GM12878 (cell line): ENCODE measurements at places on chromosomes 4 and X. TPM values are rescaled to one million over a fixed set of nuclear protein-coding genes. Genes with fewer than 3 reads are reported as not detected.
A peak's percentile ranks its signal among the peaks of the same experiment; 100 is the strongest.

- no peak for DNase-seq
These were observed 17.4 kb downstream of the FAM199X start for GRCh38 chrX:104183685-104184084.

The JAKMIP1 gene
- total RNA-seq = 14.2 and 15.0 TPM in 2 replicates

The COL4A5 gene
- 0.45 and 0.51 TPM in 2 replicates for total RNA-seq

The MEPE gene
- total RNA-seq = not detected in 2 replicates

The MTM1 gene
- total RNA-seq = 9.1 and 9.2 TPM in 2 replicates

GRCh38 chr4:76293772-76294171 lies 12.8 kb upstream of the STBD1 start:
- DNase-seq = no peak

The FGF13 gene
- total RNA-seq = 0.08 and 0.24 TPM in 2 replicates

DNA sequence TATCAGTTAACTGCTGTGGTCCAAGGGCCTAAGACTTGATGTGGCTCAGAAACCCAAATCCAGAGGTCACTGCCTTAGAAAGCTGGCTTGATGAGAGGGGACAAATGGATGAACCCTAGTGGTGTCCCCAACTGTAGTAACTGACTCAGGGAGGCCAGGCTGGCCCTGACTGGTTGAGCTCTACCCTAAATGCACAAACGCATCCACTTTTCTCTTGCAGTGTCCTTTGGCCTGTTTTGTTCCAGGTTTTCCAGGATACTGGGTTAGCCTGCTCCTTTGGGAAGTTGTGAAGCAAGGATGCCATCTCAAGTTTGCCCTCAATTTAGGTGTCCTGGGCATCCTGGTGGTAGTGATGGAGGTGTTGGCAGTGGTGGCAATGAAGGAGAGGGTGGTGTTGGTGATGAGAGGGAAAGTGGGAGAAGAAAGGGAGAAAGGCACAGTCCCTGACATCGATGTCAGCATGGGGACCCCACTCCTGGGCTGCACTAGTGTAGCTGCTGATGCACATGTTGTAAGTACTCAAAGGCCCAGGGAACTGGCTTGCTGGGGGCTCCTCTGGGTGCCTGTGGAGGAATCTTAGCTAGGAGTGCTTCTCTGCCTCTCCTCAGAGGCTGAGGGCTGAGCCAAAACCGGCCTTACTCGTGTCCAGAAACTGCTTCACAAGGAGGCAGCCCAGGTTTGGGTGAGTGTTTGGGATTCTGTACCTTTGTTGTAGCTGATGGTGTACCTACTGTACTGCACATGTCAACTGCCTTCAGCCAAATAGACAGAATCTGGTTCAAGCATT lies 2.9 kb upstream of the HAND2 start:
- no peak for DNase-seq

- no peak for DNase-seq
These were observed 5.1 kb downstream of the UBE2A start for GRCh38 chrX:119579414-119579813.

- no peak for DNase-seq
These were observed 13.8 kb downstream of the GUCY1B1 start for GRCh38 chr4:155772459-155773195.

DNA sequence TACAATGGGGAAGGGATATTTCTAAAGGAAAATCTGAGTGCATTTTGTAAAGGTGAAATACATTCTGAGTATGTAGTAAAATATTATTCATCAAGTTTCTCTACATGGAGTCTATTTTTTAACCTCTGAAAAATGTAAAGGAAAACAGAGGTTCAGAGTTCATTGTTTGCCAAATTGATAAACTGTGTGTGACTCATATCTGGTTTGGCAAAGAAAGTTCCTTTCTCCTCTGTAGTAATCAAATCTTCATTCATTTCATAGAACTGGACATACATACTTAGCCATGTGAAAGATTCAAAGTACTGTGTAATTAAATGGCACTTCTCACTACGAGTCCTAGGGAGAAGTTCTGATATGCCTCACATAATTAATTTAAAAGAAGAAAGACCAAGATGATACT lies 61.6 kb downstream of the HPGD start:
- DNase-seq = no peak

DNA sequence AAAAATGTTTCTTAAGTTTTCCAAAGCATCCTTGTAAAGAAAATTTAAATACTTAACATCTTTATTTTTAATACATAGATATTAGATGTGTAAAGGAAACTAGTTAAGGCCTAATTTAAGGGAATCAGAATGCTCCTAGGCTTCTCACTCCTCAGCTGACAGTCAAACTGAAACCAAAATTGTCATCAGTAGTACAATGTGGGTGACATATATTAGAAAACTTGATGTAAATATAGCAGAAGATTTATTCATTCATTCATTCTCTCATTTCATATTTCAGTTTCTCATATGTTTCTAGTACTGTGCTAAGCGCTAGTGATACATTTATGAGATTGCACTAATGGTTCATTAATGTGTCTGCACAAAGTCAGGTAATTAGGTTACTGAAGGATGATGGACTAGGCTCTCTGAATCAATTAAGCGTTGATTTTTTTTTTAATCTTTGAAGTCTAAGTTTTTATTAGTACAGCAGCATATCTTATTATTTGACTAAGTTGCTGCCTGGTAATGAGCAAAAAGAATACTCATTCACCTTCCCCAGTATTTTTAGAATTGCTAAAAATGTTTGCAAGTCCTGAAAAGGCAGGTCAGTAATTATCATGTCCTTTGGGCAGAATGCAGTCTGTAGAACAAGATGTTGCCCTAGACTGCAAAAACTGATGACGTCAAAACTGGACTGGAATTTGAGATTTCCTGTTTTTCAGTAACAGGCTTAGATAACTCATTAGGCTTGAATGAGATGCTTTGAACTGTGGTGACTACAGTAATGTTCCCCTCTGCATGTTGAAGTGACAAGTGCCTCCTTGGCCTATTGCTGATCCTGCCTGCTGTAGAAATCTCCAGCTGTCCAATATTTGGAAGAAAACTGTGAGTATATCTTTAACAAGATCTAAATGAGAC lies 128.7 kb downstream of the ARHGAP24 start:
- no peak for DNase-seq

- DNase-seq = peak; percentile 13
These were observed 119.8 kb downstream of the NEK1 start for GRCh38 chr4:169492436-169493163.

The TMEM156 gene
- 18.4 and 20.8 TPM in 2 replicates for total RNA-seq

DNA sequence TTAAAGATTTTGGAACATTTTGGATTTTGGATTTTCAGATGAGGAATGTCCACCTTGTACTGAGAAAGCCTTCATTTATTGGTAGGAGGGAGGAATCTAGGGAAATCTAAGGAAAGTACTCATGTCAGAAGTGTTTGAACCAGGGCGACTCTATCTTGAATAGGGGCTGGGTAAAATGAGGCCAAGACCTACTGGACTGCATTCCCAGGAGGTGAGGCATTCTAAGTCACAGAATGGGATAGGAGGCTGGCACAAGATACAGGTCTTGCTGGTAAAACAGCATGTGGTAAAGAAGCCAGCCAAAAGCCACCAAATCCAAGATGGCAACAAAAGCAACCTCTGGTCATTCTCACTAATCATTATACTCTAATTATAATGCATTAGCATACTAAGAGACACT lies 118.9 kb downstream of the MXRA5 start:
- no peak for DNase-seq

The MTCP1 gene
- 29.8 and 43.2 TPM in 2 replicates for total RNA-seq

DNA sequence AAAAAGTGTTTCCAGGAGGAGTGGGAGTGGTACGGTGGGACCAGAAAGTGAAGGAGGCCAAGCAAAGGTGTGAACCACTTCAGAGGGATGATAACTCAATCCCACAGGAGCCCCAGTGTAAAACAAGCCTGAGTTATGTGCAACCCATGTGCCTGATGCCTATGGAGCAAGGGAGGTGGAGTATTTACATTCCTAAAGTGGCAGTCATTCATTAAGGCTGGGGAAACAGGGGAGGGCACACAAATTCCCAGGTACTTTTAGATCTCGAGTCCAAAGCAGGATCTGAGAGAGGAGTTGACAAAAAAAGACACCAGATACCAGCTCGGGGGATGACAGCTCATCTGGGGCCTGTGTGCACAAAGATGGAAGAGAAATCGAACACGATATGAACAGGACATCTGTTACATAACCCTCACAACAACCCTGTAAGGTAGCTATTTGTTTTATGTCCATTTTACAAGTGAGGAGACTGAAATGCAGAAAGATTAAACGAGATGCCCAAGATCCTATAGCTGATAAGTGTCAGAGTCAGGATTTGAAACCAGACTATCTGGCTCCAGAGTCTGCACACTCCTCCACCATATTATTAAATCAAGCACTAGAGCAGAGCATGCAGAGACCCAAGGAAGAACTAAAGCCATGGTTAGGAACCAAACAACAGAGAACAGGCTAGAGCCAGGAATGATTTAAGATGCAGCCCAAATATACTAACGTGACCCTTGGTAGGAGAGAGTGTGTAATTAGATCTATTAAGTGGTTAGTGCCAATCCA lies 91.9 kb upstream of the MAPK10 start:
- no peak for DNase-seq

GRCh38 chr4:150318971-150319370 lies 240.7 kb downstream of the DCLK2 start:
- DNase-seq = no peak

The FAM47E gene
- not detected in 2 replicates for total RNA-seq

DNA sequence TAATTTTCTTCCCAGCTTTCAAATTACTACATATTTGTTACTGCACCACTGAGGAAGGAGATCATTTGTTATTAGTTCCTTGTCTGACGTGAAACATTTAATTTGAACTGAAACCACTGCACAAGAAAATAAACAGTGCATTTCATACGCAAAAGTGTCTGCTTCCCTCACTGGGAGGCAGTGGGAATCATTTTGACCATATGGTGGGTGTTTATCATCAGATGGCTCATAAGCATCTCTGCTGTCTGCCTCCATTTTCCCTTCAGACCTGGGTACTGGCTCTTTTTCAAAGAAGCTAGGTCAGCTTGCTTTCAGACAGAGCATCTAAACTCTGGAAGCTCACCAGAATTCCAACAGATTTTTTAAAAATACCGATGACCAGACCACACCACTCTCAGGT lies 135.2 kb downstream of the PCDH19 start:
- no peak for DNase-seq

DNA sequence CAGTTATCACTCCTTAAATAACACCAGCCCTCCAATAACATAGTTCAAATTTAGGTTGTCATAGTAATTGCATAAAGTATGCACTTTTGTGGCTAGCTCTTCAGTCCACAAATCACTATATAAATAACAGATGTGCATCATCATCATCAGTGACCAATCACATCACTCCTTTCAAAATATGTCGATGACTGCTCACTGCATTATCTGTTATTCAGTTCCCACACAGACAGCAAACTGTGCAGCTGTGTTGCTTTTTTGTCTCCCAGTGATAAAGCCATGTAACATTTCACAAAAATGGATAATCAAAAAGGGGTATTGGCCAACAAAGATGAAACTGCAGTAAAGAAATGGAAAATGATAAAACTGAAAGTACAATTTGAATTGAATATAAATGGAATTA lies 205.4 kb downstream of the DCLK2 start:
- no peak for DNase-seq

DNA sequence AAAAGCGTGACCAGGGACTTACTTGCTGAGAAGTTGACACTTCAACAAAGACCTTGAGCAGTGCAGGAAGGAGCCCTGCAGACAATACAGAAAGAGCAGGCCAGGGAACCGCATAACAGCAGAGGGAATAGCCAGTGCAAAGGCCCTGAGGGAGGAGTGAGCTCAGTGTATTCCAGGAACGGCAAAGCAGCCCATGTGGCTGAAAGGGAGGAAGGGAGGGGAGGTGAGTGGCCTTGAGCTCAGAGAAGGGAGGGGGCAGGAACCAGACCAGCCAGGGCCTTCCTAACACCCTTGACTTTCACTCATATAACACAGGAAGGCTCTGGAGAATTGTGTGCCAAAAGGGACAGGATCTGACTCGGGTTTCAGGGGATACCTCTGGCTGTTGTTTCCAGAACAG lies 112.2 kb downstream of the BCOR start:
- DNase-seq = no peak

DNA sequence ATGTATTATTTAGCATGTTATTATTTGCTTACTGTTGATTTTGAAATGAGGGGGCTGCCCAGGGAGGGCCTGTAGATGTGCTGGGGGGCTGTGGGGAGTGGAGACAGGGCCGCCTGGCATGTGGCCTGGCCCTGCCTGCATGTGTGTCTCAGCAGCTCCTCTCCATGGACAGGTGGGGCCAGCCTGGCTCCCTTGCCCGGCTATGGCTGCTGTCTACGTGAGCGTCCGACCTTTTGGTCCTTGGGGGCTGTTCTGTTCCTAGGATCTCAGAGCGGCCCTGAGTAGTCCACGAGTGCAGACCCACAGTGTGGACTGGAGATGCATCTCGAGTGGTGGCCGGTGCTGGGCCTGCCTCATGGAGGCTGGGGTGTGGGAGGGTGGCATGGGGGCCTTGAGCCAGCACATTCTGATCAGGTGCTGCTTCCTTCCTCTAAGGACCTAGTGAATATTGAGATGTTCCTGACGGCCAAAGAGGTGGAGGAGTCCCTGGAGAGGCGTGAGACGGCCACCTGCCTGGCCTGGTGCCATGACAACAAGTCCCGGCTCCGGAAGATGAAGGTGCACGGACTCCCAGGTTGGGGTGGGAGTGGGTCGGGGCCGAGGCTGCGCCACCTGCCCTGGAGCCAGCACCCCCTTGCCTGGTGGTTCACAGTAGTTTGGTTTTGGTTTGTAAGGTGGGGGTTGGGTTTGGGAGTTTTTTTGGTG lies 24.9 kb upstream of the UVSSA start:
- DNase-seq = no peak

DNA sequence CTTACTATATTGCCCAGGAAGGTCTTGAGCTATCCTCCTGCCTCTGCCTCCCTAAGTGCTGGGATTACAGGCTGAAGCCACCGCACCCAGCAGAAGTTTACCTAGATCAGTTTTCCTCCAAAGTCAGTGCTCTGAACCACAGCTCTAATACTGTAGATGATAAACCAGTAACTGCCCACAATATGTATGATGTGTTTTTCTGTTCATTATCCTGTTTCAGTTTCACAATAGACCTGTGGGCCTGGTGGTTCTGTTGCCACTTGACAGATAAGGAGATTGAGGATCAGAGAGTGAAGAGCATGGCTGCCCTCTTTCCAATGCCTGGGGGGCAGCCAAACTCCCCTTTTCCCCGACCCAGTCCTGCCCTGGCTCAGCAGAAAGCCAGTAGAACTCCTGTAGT lies 87.0 kb downstream of the EFNB1 start:
- no peak for DNase-seq

GRCh38 chr4:24279911-24280375 lies 304.4 kb downstream of the DHX15 start:
- DNase-seq = no peak

- DNase-seq = no peak
These were observed 174.5 kb upstream of the DKK2 start for GRCh38 chr4:107210450-107211239.

The SEC24D gene
- 45.9 and 46.0 TPM in 2 replicates for total RNA-seq

The BTK gene
- total RNA-seq = 96.3 and 99.5 TPM in 2 replicates

DNA sequence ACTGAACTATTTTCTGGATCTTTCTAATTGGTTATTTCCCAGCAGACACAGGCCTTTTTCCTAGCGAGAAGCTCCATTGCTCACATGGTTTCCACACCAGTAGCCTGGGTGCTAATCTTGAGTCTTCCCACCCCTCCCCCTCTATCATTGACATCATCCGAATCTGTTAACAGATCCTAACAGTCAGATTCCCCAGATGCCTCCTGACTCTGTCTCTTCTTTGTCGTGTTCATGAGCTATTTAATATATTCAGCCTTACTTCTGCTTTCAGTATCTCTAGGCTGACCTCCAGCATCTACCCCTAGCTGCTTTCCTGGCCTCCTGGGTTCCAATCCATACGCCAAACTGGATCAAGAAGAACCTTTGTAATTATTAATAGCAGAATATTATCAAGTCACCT lies 85.0 kb downstream of the CLNK start:
- no peak for DNase-seq

- no peak for DNase-seq
These were observed 35.9 kb downstream of the ADGRG4 start for GRCh38 chrX:136336623-136337022.

GRCh38 chrX:71603618-71604017 lies 14.7 kb downstream of the CXCR3 start:
- DNase-seq = no peak
